NK-92 treated with Interleukin-12 subunit alpha and Interleukin-12 subunit beta, amount 100 ng/mL, for 24 hours (cell line): ENCODE measurements at places on chromosomes 11 and 22.

- no peak for DNase-seq
These were observed 153.4 kb upstream of the CADM1 start for GRCh38 chr11:115657586-115657985.

DNA sequence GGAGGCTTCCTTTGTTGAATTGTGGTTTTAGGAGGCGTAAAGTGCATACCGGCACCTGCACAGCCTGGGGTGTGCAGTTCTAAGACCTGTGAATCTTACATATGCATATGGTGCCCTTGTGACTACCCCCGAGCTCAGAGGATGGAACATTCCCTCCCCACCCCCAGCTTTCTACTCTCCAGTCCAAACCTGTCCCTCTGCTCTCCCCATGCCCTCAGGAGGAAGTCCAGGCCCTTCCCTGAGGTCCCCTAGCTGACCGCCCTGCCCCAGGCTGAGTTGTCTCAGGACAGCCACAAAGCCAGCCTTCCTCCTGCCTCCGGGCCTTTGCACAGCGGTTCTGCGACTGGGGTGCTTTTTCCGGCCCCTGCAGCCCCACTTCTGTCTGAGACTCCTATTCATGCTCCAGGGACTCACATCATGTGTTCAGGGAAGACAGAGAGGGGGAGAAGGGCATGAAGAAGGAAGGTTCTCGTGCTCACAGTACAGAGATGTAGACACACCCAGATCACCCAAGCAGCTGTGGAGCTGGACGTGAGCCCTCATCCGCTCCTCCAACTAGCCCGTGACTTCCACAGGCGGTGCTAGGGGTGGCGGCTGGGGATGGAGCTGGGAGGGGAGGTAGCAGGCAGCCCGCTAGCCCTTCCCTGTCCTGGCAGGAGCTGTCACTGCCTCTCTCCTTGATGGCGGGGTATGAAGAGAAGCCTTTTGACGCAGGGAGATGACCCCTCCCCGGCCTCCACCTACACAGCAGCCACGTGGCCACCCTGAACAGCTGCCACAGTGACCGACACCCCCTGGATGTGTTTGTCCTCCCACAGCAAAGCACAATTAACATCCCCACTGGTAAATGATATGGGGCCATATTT, 50.8 kb downstream of the FLRT1 start:
- no peak for DNase-seq

- no peak for DNase-seq
These were observed 1.6 kb downstream of the BSX start for GRCh38 chr11:122979815-122980595.

- no peak for DNase-seq
These were observed 57.2 kb downstream of the CCDC83 start for GRCh38 chr11:85912414-85912813.

GRCh38 chr11:81092522-81092921, 1641.1 kb downstream of the FAM181B start:
- DNase-seq: no peak

DNA sequence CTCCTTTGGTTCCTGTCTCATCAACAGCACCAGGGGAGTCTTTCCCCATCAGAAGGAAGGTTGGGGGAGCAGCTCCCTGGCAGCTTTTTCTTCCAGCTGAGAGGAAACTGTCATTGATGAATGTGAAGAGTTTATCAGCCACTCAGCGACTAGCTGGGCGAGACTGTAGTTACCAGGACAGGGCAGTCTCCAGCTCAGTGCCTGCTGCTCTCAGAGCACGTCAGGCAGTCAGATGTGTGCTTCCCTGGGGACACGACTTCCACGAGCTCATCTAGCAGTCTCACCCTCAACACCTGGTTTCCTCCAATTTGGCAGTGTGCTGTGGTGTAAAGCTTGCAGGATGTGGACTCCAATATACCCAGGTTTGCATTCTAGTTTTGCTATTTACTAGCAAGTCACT, 12.5 kb upstream of the C1QTNF4 start:
- no peak for DNase-seq

DNA sequence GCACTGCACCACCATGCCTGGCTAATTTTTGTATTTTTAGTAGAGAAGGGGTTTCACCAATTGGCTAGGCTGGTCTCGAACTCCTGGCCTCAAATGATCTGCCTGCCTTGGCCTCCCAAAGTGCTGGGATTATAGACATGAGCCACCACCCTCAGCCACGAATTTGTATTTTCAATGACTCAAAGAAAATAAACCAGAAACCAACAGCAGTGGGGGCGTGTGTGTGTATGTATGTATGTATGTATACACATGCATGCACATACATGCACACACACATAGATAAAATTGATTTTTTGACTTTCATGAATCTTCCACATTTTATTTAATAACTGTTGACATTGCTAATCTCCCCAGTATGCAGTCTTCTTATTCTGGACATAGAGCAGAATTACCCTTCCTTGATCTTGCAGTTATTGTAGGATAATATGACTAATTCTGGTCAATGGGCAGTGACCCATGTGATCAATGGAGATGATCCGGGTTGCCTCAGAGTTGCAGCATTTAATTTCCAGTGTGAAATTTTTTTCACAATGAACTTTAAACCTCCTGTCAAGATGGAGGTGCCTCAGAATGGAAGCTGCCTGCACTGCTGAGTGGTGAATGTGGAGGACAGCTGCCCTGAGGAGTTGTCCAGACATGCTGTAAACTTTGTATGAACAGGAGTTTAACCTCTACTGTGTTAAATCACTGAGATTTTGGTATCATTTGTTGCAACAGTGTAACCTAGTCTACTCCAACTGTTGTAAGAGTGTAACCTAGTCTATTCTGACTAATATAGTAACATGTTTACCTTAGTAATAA, 12.8 kb upstream of the PTPN5 start:
- no peak for DNase-seq
